ENCODE measurements at places on chromosomes 7 and 10.

GRCh38 chr7:124188576-124188975, 155.7 kb upstream of the TMEM229A start:
- DNase-seq = no peak

DNA sequence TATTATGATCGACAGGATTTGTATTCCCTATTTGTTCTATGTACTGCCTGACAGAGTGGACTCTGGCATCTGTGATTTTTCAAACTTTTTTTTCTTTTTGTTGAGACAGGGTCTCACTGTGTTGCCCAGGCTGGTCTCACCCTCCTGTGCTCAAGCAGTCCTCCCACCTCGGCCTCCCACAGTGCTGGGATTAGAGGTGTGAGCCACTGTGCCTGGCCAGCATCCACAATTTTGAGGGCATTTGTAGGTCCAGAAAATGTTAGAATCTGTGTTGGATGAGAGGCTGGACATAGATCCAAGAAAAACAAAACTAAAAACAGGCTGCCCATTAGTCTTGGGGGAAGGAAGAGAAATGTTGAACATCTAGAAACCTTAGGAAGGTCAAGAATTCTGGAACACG, 34.3 kb downstream of the SGPL1 start:
- no peak for DNase-seq

DNA sequence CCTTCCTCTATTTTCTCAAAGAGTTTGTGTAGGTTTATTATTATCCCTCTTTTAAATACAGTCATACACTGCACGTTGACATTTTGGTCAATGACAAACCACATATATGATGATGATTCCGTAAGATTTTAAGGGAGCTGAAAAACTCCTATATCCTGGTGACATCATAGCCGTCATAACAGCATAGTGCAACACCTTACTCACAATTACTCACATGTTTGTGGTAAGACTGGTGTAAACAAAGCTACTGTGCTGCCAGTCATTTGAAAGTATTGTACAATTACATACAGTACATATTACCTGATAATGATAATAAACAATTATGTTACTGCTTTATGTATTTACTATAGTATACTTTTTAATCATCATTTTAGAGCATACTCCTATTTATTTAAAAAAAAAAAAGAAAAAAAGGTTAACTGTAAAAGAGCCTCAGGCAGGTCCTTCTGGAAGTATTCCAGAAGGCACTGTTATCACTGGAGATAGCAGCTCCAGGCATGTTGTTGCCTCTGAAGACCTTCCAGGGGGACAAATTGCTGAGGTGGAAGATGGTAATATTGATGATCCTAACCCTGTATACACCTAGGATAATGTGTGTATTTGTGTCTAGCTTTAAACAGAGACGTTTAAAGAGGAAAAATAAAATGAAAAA, 123.3 kb upstream of the CDK1 start:
- DNase-seq = no peak

- DNase-seq = no peak
Measured at GRCh38 chr7:45417268-45417667, 156.9 kb upstream of the ADCY1 start.

DNA sequence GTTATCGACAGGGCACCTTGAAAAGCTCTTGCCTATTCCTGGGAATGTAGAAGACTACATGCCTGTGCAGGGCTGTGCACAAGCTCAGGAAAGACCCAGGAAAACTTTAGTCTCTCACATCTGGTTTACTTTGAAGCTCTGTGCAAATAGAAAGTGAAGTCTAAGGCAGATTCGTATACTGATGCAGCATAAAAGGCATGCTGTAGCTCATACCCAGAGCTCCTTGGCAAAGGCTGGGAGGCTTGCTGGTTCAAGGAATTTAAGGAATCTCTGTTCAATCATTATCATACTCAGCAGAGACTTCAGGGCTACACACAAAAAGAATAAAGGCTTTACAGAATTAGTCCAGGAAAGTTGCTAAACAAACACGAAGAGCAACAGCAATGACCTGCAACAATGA, 192.0 kb downstream of the OTUD1 start:
- no peak for DNase-seq

DNA sequence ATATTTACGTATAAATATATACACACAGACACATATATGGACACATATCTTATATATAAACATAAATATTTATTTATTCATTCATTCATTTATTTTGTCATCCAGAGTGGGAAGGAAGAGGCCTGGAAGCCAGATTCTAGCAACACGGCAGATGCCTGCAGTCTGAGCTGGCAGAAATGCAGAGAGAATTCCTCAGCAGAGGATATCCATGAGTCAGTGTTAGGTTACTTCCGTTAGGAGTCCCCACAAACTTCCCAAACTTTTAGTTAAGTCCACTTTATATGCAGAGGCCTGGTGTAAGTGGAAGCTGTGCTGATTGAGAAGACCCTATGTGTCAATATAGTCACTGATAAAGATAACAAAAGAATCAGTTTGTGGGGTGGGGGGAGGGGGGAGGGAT, 89.6 kb downstream of the PPP1R17 start:
- DNase-seq = no peak

DNA sequence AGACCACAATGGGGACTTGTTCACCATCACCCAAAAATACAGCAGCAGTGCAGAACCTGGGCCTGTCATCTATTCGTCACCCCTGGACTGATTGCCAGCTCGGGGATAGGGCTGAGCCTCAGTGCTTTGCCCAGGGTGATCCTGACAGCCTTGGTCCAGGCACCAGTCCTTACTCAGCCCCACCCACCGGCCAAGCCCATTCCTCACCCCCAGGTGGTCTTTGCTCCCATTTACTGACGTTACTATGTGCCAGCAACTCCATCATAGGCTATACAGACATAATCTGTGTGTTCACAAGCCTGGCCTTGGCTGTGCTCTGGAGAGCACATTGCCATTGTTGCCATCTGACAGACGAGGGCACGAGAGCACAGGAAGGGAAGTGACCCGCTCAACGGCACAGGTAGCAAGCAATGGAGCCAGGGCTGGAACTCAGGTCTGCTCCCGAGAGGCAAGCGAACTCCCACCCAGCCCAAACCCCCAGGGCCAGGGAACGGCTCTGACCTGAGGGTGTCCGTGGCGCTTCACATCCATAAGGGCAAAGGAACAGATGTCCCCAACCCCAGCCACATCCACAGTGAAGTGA, 6.8 kb downstream of the ATG9B start:
- DNase-seq = no peak

DNA sequence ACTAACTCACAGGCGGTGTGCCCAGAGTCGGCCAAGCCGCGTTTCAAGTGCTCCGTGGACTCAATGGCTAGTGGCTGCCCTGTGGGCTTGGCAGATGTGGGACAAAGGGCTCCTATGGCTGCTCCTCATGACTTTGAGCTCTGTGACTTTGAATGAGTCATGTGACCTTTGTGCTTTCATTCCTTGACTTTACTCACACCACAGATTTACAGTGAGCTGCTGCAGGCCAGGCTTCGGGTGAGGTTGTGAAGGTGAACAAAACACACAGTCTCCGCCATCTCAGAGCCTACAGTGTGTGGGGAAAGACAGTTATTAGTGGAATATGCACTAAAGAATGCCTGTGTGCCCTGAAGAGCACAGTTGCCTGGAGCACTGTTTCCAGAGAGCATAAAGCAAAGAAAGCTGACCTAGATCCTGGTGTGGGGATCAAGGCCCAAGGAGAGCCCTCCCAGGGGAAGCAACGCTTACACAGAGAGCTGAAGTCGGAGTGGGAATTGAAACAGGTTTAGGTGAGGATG, 29.7 kb upstream of the PLEKHA1 start:
- DNase-seq = no peak

GRCh38 chr7:87171282-87171934, 19.2 kb downstream of the DMTF1 start:
- DNase-seq = no peak

GRCh38 chr10:23001901-23002516, 74.2 kb downstream of the ARMC3 start:
- no peak for DNase-seq

GRCh38 chr10:32995066-32995622, 37.1 kb upstream of the ITGB1 start:
- no peak for DNase-seq

DNA sequence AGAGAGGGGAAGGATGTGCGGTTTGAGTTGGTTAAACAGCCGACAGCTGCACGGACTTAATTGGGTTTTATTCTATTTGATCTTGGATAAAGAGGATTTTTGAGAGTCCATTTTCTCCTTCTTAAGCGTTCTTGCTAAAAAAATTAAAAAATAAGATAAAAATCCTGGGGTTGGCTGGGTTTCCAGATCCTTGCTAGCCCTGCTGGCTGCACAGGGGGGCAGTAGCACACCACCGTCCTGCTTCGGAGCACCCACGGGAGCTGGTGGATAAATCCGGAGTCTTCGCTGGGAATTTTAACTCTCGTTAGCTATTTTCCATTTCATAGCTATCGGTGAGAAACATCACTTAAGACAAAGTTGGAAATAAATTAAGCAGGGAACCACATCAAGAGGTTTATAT, 792.0 kb downstream of the TYW1 start:
- no peak for DNase-seq

DNA sequence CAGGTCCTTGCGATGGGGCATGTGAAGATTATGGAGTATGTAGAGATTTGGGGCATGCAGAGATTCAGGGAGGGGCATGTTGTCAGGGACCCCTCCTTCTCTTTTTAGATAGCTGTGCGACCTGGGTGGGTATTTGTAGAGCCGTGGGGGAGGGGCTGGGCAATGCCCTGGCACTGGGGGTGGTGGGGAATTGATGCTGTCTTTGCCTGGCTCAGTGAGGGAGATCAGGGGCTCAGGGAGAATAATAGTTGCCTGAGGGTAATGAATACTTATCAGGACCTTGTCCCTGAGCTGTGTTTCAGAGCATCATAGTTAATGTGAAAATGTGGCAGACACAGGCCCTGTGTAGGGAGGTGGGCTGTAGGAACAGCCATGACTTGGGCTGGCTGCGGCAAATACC, 3.5 kb downstream of the RAMP3 start:
- no peak for DNase-seq

DNA sequence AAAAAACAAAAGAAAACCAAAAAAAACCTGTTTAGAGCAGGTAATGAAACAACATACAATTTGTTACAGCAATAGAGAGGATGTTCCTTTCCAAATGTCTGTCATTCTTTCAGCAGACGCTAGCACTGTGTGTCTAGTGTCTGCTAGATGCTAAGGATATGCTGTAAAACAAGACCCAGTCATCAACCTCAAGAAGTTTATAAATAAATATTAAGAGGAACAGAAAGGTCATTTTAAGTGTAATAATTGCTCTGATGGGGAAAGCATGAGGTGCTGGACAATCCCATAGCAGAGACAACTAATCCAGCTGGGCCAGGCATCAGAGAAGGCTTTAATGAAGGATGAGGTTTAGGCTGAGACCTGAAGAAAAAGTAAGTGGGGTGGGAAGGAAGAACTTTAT, 23.3 kb upstream of the ASCC1 start:
- DNase-seq = no peak

GRCh38 chr10:48197236-48197899, 77.1 kb downstream of the FRMPD2 start:
- no peak for DNase-seq

DNA sequence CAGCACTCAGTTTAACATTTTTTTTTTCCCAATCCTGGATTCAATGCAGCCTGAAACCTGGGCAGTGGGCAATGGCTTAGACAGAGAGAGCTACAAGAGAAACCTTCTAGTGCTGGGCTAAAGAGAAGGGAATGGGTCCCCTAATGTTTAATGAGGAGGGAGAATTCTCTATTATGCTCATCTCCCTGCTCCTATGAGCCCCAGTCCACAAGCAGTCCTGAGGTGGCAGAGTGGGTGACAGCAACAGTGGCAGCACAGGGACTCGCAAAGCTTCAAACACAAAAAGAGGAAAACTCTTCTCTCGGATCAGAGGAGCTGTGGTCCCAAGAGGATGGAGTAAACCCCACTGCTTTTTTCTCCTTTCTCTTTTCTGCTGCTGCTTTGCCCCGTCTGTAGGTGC, 36.5 kb downstream of the COBL start:
- DNase-seq = no peak

DNA sequence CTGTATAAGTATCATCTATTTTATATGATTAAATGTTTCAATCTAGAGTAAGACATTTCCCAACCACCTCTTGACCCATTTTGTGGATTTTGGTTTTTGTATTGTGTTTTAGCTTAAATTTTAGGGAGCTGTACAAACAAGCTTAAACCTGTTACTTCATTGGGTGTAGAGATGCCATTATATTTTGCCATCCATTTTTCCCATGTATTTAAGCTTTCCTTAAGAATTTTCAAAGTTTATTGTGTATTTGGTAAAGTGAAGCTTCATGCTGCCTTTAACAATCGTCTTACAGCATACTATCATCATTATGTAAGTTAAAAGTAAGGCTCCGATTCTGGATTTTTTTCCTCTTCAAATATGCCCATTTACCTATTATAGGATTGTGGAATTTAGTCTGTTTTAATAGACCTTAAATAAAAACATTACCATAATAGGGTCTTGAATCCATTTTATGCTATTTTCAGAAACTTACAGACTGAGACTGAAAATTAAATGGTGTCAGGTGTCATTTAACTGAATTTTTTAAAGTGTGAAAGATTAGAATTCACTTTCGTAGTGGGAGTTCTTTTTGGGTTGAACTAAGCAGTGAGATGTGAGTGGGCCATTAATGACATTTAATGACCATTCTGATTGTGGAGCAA, 2.2 kb downstream of the KMT2E start:
- DNase-seq = no peak

- no peak for DNase-seq
Measured at GRCh38 chr10:11631890-11632587, 20.6 kb upstream of the USP6NL start.

DNA sequence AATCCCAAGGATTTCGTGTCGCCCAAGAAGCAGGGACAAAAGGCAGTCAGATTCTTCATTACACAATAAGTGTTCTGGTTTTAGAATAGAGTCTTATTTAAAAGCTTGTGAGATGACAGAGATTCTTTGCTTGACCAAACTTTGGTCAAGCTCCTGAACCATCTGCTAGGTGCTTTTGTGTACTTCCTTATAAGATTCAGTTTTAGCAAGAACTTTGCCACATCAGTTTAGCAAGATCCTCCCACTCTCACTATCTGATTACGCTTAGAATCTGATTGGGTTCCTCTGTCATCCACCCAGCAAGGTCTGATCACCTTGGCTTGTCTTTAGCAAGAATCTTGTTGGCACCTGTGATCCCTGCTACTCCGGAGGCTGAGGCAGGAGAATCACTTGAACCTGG, 38.2 kb upstream of the SDHAF3 start:
- no peak for DNase-seq

DNA sequence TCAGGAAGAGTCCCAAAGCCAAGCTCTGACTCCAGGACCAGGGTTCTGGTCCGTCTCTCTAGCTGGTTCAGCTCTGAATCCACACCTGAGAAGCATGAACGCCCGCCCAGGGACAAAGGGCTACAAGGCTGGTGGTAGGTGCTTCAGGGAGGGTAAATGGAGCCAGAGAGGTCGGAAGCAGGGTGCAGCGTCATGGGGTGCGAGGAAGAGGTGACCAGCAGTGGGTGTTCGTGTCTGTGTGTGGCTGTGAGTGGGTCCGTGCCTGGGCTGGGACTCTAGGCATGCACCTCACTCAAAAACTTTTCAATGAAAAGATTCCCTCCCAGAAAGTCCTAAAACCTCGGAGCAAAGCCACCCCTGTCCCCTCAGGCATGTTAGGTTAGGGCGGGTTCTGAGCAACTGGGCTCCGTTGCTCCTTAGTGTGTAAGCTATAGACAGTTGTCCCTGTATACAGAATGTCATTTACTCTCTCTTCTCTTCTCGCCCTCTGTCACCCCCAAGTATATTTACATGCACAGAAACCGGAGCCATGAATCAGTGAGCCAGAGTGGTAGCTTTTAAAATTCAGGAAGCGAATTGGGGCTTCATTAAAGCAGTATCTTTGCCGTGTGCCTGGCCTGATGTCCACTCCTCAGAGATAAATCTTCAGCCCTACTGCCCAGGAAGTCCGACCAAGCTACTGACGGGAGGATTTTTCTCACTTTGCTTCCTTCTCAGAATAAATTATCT, 12.3 kb upstream of the GATA3 start:
- DNase-seq = no peak

- DNase-seq = no peak
Measured at GRCh38 chr10:101466016-101466912, 112.3 kb downstream of the BTRC start.
